ENCODE measurements at places on chromosomes 7 and 10.

DNA sequence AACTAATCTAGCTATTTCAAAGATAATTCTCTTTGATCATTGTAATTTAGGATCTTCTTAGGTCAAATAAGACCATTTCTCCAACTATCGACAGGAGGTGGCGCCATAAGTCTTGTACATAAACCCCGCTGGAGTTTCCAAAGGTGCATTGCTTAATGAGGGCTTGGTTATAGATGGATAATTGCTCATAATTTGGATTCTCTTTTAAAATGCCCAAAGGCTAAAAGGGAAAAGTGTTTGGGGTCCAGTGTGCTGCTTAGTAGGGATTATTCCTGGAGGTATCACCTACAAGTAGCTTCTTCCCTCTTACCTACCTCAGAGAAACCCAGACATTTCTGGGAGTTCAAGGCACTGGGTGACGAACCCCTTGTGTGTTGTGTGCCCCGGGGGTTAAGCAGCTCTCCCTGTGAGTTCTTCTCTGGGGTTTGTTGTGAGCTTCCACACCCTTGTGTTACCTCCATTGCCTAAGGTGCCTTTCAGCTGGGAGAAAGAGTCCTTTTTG is 75.2 kb downstream of the PAXIP1 start:
- DNase-seq, result peak; percentile 61

DNA sequence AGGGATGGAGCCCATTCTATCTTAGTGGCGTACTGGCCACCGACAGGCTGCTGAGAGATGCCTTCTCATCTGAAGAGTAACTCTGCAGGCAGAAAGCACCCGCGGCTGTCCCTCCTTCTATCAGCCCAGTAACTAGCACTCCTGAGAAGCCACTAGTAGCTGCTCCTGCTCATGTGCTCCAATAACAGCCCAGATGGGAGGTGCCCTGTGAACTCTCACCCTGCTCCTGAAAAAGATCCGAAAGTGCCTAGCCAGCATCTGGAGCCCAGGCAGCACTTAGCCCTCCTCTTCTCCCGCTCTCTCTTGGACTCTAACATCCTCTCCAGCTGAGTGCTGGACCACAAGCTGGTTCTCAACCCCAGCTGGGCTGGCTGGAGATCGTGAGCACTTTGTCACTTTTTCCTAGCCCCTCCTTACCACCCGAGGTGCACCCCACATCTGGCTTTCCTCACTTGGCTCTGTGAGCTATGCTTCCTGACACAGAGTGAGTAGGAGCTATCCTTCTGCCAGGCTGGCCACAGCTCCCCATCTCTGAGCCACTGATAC is 239.2 kb downstream of the GRID1 start:
- DNase-seq, result no peak

DNA sequence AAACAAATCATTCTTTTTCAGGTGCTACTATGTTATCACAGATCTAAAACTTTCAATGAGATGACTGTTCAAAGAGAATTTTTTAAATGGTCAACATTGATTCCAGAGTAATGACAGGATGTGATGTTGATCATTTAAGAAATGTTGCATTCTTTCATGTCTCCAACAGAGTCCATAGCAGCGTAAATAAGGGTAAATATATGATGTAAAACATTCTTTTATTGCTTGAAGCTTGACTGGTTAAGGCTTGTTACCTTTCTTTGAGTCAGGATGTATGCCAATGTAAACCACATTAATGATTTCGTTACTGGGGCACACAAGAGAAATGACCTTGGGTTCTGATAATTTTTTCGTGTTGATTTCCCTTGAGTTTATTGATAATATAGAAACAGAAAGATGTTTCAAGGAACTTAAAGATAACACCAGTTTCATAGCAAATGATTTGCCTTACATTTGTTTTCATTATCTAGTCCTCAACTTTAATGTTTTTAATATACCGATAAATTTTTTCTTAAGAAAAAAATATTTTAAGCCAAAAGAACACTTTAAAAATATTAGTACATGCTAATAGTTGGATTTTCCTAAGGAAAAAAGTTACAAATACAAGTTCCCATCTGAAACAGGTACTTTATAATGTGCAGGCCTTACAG is 3.5 kb downstream of the STK17A start:
- DNase-seq, result no peak

DNA sequence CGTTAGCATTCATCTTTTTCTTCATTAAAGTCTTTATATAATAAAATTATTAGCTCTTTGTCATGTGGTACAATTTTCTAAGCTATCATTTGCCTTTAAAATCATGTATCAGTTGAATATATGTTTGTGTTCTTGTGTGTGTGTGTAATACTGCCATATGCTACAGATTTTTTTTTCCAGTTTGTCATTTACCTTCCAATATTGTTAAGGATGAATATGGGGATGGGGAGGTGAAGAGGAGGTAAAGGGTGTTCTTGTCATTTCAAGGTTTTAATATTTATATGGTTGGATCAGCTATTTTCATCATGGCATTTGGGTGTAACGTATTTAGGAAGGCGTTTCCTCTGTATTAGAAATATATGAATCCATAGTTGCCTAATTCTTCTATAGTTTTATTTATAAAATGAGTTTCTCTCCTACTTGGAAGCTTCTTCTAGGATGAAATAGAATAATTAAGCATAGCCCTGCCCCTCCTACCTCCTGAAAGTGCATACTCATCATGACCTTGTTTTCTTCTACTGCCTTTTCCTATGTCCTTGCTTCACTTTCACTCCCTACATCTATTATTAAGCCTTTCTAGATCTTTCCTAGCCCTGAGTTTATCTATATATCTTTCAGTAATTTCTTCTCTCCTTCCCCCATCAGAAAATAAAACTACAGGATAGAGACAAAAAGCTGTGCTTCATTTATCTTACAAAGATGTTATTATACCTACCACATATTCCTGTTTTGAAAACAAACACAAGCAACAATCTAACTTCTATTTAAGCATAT is 25.1 kb downstream of the RAB18 start:
- DNase-seq, result no peak

- no peak for DNase-seq
Measured at GRCh38 chr10:49382826-49383225, 13.1 kb downstream of the DRGX start.

DNA sequence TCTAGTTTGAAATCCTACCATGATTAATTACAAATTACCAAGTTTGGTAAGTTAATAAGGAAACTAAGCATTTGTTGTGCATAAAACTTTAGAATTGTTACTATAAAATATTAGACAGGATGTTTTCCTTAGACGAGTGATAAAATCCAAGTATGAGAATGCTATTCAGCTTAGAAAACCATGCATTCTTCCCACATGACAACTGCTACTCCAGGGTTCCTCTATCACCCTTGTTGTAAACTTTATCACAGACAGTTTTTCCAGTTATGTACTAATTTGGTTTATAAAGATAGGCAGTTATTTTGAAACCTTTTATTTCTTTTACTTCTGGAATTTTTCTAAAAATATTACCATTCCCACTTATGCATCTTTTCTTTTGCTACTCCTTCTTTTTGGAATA is 52.0 kb downstream of the SIRT1 start:
- no peak for DNase-seq

Data from neuronal stem cell (in vitro differentiated cells).